Stimulated activated naive CD4-positive, alpha-beta T cell (primary cell): ENCODE measurements at places on chromosomes 2 and 18.

- no peak for DNase-seq
Observed at GRCh38 chr2:121004950-121005349, 269.3 kb downstream of the GLI2 start.

DNA sequence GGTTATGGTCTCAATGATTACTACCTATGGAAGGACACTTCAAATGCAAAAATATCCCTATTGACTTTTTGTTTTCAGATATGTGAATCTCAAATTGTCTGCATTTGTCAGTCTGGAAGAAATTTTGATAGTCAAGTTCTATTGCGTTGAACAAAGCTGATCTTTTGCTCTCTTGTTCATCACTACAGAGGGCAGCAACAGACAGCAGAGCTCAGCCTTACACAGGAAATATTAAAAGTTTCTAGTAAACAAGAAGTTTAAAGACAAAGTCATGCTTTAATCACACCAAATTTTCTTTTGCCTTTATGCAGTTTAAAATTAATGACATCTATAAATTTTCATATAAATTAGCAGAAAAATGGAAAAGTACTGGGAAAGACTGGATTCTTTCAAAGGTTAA, 617.5 kb downstream of the NR4A2 start:
- DNase-seq = no peak

GRCh38 chr2:205245652-205246051, 436.6 kb upstream of the NRP2 start:
- no peak for DNase-seq

GRCh38 chr2:69966496-69966895, 5.1 kb upstream of the ASPRV1 start:
- DNase-seq = no peak

- DNase-seq = no peak
Observed at GRCh38 chr2:43105586-43106558, 120.5 kb downstream of the ZFP36L2 start.

GRCh38 chr2:46885376-46885775, 30.2 kb downstream of the MCFD2 start:
- no peak for DNase-seq

- DNase-seq = no peak
Observed at GRCh38 chr2:39719317-39719716, 53.6 kb downstream of the TMEM178A start.

- no peak for DNase-seq
Observed at GRCh38 chr2:199982126-199982843, 26.9 kb downstream of the MAIP1 start.

GRCh38 chr2:11267931-11268330, 76.5 kb downstream of the ROCK2 start:
- DNase-seq = no peak

- DNase-seq = no peak
Observed at GRCh38 chr2:19362094-19362754, 3.8 kb upstream of the OSR1 start.

DNA sequence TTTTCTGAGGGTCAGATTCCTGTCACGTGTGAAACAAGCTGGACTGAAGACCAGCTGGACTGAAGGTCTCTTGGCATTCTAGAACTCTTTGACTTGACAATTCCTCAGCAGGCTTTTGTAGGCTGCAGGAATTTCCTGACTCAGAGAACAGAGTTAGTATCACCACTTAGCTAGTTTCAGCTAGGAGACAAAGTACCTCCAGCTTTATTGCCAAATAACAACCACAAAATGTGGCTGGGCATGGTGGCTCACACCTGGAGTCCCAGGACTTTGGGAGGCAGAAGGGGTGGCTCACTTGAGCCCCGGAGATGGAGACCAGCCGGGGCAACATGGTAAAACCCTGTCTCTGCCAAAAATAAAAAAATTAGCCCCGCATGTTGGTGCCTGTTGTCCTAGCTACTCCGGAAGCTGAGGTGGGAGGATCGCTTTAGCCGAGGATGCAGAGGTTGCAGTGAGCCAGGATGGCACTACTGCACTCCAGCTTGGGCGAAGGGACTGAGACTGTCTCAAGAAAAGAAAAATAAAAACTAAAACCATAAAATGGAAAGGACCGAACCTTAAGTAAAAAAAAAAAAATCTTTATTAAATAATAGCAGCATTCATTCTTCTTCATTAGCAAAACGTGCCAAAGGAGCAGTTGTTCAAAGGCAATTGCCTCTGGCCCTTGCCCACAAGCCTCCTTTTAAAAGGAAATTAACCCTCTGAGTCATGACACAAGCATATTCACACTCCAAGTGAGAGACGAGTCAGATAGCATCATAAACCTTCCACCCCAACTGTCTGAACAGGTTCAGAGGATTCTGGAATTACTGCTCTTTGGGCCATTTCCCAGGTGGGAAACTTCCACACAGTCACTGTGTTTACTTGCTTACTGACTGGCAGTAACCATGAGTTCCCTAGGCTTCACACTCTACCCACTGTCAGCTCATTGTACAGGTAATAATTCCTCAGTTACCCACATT, 88.9 kb downstream of the MYL12B start:
- no peak for DNase-seq

DNA sequence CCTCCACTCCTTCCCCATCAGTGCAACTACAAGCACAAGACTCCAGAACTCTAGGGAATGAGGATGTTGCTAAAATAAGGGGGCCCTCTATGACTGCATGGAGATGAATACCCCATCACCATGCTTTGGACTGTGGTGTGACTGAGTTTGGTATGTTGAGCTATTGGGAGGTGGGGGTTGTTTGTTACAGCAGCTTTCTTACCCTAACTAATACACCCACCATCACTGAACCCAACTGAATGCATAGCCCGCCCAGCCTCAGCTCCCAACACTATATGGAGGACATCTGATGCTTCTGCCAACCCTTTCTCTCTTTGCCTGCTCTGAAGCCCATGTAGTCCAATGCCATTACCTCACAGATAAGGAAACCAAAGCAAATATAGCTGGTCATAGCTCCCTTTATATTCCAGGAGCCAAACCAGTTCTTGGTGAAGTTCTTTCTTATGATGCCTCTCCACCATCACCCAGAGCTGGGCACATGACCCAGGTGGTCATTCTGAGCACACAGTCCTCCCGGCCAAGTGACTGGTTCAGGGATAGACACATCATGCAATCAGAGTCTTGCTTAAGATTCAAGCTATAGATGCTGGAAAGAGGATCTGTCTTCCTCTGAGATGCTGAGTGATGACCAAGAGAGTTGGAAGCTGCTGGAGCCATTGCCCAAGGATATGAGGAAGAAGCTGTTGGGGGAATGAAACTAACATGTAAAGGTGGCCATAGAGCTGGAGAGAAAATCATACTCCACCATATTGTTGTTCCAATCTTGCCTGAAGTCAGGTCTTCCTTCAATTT, 155.6 kb upstream of the HAAO start:
- DNase-seq = no peak

DNA sequence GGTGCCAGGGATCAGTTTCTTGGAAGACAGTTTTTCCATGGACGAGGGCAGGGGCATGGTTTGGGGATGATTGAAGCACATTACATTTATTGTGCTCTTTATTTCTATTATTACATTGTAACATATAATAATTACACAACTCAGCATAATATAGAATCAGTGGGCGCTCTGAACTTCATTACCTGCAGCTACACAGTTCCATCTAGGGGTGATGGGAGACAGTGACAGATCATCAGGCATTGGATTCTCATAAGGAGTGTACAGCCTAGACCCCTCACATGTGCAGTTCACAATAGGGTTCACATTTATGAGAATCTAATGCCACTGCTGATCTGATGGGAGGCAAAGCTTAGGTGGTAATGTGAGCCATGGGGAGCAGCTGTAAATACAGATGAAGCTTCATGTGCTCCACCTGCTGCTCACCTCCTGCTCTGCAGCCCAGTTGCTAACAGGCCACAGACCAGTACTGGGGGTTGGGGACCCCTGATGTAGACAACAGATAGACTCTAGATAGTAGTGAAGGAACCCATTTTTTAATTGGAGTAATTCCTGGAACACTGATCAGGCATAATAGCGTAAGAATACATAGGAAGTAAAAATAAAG, 41.5 kb upstream of the MC4R start:
- no peak for DNase-seq

DNA sequence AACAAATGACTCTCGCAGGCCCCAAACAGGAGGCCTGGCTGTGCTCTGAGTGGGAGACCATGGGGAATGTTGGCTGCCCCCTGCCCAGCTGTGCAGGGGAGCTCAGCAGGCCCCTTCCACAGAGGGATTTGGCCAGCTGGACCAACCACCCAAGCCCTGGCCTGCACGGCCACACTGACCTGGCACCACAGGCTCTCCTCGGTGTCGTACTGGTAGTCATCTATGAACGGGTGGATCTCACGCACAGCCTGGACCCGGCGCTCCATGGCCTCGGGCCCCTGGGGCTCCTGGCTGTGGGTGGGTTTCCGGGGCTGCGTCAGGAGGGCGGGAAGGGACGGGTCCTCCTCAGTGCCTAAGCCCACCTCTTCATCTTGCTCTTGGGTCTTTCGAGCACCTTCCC, 74.5 kb downstream of the POLR1A start:
- DNase-seq = no peak

DNA sequence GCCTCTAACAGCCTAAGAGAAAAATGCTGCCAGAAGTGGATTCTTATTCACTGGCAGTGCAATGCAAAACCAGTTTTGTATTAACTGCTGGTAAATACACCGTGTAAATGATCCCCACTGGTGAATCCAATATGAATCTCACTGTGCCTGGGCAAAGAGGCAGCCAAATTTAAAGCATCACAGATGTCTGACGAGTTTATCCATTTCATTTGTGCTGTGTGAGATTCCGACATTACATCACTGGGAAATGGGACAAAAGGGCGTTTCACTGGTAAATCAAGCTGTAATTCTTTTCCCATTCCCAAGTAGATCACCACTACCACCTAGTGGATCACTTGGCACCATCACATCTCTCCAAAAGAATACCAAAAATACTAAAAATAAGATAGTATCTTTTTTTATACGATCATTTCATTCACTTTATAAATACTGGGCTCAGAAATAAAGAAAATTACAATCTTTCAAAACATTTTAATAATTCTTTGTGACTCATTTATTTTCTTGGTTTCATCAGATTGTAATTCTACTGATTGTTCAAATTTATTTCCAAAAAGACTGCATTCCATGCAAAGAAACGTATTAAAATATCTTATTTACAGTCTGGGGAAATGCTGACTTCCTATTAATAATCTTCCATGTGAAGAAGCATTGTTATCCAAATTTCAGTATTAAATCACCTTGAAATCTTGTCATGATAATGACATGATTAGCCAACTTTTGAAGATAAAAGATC, 125.6 kb downstream of the GRB14 start:
- no peak for DNase-seq

GRCh38 chr2:45263147-45263546, 253.9 kb upstream of the SIX2 start:
- DNase-seq = no peak

DNA sequence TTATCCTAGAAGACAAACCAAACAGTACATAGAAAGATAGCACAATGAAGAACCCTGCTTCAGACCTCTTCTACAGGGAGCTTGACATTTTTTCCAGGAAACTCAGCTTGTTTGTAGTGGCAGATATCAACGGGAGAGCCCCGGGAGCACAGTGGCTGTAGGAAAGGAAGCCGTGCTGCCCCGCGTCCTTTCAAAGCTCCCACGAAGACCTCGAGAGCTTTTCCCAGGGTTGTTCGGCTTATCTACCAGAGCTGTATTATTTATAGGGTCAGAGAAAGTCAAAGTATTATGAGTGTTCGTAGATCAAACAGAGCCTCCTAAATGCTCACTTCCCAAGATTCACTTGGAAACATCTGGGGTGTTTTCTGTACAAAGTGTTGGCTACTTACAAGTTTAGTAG, 167.1 kb upstream of the COPS8 start:
- DNase-seq = no peak

- DNase-seq = peak; percentile 16
Observed at GRCh38 chr18:48949606-48950535, 894 bp downstream of the SMAD7 start.

DNA sequence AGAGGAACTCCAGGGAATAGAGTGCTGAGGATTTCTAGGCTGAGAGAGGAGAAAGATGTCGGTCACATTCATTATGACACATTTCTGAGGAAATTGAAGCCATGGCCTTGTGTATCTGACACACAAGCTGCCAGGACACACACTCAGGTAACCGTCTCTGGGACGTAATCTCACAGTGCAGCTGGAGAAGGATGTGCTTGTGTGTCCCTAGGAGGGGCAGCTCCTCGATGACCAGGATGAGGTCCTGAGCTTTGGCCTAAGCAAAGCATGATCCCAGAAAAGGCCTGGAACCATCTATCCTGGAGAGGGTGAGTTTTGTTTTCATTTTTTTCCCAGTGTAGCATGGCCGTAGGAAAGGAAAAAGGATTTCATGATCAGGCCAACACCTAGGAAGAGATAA, 102.2 kb downstream of the CAPN13 start:
- no peak for DNase-seq

DNA sequence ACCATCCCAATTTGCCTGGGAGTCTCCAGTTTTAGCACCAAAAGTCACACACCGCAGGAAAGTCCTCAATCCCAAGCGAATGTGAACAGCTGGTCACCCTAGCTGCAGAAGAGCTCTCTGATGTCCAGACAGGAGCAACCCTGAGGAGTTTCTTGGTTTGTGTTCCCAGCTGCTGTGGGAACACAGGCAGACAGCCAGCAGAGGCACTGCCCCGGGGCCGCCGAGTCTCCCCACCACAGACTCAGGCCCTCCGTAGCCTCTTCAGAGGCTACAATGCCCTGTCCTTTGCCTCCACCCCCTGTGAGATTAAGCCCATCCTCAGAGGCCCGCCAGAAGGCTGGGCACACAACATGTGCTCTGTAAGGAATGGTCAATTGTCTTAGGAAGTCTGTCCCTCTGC, 111.5 kb downstream of the TTC32 start:
- no peak for DNase-seq

GRCh38 chr2:68734688-68735525, at the start of gene ARHGAP25:
TSS of gene ARHGAP25 (plus strand) at chr2:68734811. CDS start at chr2:68735200, 389 bp downstream.
- peak; percentile 54 for DNase-seq

DNA sequence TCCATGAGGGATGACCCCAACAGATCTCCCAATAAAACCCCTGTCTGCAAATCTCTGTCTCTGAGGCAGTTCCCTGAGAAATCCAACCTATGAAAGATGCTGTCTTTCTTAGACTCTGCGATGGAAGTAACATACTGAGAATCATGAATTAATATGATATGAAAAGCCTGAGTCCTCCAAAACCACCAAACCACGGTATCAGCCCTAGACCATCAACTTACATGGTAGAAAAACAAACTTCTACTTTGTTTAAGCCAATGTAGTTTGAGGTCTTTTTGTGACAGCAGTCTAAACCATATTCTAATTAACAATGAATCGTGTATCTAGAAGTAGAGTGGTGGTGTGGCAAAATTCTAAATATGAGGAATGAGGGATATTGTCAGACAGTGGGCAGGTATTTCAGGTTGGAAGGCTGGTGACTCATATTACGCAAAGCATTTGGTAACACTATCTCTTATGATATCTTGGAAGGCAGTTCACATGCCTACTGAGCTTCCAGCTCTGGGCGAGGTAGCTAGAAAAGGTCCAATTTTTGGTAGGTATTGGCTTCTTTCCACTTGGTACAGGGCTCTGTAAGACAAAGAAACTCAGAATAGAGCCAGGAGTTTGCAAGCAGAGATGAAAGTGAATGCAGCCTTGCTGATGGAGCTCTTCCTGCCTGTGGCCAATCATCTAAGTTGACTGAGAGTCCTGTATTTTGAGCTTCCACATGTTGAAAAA, 215.8 kb downstream of the ZFP36L2 start:
- DNase-seq = no peak
